Posterior cingulate gyrus (tissue), 11 donors: ENCODE measurements at places on chromosomes 2 and 18.

DNA sequence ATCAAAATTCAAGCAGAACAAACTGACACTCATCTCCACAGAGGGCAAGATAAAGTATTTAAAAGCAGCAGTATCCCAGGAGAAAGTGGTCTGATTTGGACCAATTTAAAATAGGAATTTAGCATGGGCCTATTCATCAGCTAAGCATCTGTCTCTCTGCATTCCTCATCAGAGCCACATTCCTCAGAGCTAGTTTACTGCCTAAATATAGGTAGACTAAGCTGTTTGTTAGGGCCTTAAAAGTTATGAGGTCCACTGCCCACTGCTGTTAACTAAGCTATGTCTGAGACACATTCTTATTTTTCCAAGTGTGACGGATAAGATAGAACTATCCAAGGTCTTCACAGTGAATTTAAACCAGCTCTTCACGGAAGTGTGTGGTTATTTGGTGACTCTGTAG lies 17.6 kb downstream of the NEB start:
- no peak for DNase-seq

DNA sequence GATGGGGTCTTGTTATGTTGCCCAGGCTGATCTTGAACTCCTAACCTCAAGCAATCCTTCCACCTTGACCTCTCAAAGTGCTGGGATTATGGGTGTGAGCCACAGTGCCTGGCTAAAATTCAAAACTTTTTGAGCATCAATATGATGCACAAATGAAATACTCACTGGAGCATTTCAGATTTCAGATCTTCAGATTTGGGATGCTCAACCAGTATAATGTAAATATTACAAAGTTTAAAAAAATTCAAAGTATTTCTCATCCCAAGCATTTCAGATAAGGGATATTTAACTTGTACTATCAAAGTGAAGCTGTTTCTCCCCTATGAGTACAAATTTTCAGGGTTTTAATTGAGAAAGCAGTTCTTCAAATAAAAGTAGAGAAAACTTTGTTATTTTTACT lies 164.1 kb upstream of the CCDC68 start:
- DNase-seq, result no peak

DNA sequence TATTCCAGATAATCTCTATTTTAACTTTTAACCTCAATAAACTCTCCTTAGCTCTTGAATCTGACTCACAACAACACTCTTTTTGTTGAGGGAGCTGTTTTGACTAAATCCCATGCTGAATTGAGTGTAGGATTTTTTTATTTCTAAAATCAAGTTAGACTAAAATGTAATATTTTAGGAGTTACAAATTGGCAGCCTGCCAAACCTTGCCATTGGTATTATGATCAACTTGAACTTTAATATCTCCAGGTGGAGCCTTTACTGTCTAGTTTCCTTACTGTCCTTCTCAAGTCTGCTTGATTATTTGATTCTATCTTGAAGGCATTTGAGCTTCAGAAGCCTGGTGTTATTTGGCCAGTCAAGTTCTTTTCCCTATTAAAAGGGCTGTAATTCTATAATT lies 8.7 kb downstream of the PIKFYVE start:
- no peak for DNase-seq

- DNase-seq, result no peak
Observed at GRCh38 chr2:85988175-85988913, 99.6 kb upstream of the ST3GAL5 start.

DNA sequence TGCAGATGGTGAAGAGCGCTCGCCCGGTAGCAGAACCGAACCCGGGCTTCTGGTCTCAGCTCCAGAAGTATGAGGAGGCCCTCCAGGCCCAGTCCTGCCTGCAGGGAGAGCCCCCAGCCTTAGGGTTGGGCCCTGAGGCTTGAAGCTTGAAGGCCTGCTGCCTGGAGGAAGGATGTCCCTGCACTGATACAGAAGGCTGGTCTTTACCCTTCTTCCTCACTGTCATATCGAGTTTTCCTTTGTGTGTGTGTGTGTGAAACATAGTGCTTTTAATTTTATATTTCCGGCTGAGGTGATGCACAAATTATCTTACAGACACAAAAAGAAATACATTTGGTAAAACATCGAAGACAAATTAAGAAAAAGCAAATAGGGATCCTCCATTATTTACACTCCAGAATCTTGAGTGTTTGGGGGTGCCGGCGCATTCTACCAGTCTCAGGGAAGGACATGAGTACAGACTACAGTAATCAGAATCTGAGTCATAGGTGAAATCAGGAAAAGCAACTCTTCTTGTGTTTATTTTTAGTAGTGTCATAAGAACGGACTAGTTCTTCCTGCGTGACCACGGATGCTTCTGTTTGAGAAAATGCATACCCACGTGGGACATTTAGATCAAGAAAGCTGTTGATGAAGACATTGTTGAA lies 1.3 kb downstream of the DUSP28 start:
- no peak for DNase-seq

- DNase-seq, result no peak
Observed at GRCh38 chr2:101556033-101556459, 81.1 kb upstream of the RFX8 start.

DNA sequence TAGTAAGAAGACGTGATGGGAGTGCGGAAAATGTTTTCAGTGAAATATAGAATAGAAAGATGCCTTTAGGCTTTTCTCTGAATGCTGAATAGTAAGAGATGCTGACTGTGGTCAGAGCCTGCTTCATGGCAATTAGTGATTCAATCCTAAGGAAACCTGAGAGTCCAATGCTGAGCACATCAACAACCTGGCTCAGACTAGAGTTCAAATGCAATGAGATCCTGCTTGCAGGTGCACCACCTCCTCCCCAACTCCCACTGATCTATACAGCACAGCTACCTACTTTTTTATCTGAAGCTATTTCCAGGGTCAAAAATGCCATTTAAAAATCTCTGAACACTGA lies 65.4 kb downstream of the AAK1 start:
- no peak for DNase-seq

GRCh38 chr2:32862269-32863055 lies 84.3 kb upstream of the LTBP1 start:
- DNase-seq, result no peak

- no peak for DNase-seq
Observed at GRCh38 chr18:49447810-49448745, 12.4 kb downstream of the DYM start.

- DNase-seq, result no peak
Observed at GRCh38 chr2:108407864-108408729, 30.3 kb downstream of the SULT1C4 start.

DNA sequence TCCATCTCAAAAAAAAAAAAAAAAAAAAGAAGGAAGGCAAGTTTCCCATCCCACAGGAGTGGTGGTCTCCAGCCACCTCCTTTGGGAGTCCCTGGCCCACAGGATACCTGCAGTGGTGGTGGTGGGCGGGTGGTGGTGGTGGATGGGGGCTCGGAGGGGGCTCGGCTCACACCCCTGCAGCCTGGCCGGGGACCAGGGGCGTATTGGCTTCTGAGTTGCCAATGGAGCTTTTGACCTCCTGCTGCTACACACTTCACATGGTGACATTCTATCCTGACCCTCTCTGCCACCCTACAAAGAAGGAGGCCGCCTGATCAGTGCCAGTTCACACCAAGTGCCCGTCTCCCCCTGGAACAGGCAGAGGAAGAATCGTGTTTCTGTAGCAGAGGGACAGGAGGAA lies 119.6 kb downstream of the NFATC1 start:
- DNase-seq, result no peak

GRCh38 chr18:25494888-25495287 lies 142.9 kb upstream of the ZNF521 start:
- DNase-seq, result no peak

DNA sequence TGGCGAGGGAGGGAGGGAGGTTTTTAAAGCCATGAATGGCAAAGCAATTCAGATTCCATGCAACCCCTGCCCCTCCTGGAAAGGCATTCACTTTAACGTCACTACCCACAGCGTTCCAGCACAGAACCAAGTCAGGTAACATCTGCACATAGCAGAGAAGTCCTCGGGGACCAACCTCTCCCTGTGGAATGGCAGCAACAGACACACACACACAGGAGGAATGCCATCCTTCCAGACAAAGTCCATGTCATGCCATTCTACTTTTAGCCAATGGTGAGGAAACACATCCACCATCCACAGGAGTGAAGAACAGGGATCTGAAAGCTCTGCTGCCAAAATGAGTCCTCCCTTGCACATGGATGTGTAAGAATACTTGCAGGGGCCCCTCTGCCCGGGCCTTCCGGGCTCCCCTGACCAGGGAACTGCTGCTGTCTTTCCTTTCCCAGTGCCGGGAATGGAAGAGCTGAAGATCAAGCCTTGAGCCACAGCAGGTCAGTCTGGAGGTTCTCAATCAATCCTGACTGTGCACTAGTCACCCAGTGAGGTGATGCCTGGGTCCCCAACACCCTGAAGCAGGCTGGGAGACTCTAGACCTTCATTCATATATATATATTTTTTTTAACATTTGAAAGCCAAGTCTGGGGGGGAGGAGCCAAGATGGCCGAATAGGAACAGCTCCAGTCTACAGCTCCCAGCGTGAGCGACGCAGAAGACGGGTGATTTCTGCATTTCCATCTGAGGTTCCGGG lies 63.7 kb downstream of the UXS1 start:
- no peak for DNase-seq

DNA sequence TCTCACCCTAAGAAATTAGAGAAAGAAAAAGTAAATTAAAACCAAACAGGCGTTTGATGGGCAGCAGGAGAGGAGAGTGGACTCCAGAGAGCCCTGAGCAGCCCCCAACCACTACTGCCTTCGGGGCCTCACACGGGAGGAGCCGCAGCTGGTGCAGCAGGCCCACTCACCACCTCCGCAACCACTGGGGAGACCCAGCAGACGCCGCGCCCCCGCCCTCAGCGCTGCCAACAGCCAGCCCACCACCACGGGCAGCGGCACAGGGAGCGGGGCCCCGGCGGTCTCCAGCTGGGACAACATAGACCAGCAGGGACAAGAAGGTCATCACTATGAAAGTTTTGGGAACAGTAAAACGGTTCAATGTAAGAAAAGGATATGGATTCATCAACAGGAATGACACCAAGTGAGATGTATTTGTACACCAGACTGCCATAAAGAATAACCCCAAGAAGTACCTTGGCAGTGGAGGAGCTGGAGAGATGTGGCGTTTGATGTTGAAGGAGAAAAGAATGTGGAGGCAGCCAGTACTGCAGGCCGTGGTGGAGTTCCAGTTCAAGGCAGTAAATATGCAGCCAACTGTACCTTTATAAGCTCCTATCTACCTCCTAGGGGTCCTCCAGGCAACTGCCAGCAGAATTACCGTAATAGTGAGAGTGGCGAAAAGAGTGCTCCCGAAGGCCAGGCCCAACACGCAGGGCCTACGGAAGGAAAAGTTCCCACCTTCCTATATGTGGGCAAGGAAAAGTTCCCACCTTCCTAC lies 76.5 kb downstream of the OLA1 start:
- DNase-seq, result no peak

- no peak for DNase-seq
Observed at GRCh38 chr2:164754157-164755093, 87.2 kb downstream of the COBLL1 start.

GRCh38 chr18:136433-136832 lies 21.9 kb upstream of the USP14 start:
- no peak for DNase-seq

DNA sequence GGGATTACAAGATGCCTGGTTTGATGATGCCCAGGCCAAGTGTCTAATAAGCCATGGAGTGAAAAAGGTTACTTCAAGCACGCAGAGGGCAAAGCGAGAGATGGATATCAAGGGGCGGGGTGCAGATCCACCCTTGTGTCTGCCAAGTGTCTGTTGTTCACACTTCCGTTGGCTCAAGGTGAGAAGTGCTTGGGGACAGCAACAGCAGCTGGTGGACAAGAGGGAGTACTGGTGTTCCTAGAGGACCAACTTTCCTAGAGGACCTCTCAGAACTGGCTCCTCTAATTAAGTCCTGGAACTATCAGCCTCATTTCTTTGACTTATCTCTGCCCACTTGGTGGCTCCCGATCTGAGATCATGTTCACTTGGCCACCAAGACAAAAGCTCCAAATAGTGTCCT lies 299.1 kb downstream of the PRKCE start:
- no peak for DNase-seq

DNA sequence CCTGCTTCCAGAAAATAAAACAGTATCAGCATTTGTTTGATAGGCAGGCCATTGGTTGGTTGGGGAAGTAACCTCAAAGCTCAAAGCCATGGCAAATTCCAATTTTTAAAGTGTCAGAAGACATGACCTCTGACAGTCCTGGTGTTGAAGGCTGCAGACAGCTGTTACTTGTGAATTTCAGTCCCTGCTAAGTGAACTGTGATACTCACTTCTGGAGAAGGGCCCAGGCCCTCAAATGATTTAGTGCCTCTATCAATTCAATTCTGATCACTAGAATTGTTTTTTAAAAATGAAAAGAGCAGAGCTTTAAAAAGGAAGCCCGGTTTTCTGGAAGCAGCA lies 23.1 kb downstream of the MRPL44 start:
- no peak for DNase-seq

- DNase-seq, result no peak
Observed at GRCh38 chr18:56952026-56952425, 194.9 kb upstream of the BOD1L2 start.

GRCh38 chr2:71380665-71381064 lies 49.1 kb downstream of the ZNF638 start:
- DNase-seq, result no peak

GRCh38 chr2:175310813-175311504 lies 129.4 kb upstream of the ATP5MC3 start:
- no peak for DNase-seq

DNA sequence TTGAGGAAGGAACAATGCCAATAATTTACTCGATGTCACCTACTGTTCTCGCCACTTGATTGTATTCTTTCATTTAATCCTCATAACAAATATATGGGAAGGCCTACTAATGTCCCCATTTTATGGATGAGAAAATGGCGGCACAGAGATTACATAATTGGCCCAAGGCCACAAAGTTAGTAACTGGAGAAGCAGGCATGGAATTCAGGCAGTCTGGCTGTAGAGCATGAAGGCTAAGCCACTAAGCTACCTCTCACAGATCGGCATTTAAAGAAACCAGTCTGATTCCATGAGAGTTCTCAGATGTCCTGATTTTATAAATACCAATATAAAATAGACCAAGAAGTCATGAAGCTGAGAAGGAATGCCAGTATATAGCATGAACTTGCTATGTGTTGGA lies 121.8 kb upstream of the EPAS1 start:
- DNase-seq, result no peak

GRCh38 chr2:45577441-45577840 lies 33.6 kb downstream of the SRBD1 start:
- no peak for DNase-seq

DNA sequence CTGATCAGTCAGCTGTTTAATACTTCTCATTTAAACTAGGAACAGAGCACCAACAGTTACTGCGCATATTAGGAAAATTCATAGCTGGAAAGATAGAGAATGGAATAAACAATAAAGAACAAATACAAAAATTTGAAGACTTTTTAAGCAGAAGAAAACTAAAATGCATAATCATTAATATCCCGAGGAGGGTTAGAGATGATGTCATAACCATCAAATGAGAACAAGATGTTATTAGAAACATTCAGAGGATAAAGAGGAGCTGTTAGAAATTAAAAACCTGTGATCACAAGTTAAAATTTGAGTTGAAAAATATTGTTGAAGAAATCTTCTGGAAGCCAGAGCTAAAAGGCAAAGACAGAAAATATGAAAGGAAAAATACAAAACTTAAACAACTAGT lies 54.0 kb upstream of the ALKAL2 start:
- no peak for DNase-seq
